T-helper 9 cell (primary cell): ENCODE measurements at places on chromosomes 7 and 10.

DNA sequence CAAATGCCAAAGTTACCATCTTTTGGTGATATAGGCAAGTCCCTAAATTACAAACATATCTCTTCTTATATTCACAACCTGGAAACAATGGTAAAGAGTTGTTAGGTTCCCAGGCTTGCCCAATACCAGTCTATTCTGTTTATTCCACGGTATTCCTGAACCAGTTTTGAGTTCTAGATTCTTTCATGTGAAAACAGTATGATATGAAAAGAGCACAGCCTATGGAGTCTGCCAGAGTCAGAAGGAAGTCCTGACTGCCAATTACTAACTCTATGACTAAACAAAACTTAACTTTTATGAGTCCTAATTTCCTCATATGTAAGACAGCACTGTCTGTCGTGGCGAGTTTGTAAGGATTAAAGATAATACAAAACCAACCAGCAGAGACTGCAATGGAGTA lies 5.6 kb downstream of the ABI1 start:
- no peak for DNase-seq

DNA sequence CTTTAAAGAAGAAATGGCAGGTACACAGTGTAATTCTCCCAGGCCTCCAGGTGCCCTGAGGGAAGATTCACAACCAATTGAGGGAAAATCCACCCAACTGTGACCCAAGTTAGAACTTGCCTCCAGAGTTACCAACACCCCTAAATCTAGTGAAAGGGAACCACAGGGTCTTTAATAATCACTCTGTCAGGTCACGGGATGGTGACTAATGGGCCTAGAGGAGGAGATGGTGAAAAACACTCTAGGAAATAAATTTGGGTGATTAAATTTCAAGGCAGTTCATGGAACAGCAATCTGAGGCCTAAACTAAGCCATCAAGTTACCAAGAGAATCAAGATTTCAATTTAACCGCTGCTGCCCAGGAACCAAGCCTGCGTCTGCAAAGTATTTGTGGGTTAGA lies 26.7 kb upstream of the SLF2 start:
- DNase-seq, result no peak

- peak; percentile 16 for DNase-seq
These were observed 31.1 kb upstream of the VIPR2 start for GRCh38 chr7:159175792-159176191.

- DNase-seq, result no peak
These were observed 82.1 kb downstream of the TRIM24 start for GRCh38 chr7:138542183-138542582.

DNA sequence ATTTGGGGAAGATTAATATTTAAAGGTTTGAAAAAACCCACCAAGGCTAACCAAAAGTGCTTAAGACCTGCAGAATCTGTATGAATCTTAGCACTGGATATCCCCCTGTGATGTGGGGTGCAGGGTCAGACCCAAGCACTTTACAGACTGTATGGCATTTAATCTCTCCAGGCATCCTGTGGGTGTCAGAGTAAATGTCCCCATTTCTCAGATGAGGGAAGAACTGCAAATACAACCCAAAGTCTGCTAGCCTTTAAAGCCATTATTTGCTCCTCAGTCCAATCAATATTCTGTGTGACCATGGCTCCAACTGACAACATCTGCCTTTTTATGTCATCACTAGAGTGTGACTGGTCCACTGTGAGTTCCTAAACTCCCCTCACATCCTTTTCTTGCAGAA lies 10.0 kb upstream of the MBL2 start:
- DNase-seq, result no peak
